ENCODE measurements at places on chromosomes 2 and 18.

GRCh38 chr2:176781570-176782217 lies 430.9 kb upstream of the HNRNPA3 start:
- DNase-seq: no peak

DNA sequence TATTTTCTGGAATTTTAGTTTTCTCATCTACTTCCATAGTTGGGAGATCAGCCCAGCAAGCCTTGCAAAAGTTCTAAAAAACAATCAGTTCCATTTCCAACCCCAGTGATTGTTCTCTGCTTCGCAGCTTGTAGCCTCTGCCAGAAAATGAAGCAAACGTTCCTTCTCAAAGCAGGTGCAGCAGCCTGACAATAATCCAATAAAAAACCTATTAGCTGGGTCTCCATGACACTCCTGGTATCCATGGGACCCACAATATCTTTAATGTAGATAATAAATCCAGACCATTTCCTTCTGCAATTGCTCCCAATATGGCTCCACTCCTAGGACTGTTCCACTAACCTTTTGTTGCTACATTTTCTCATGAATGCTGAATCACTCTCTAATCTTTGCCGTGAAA lies 140.8 kb upstream of the SETBP1 start:
- no peak for DNase-seq

DNA sequence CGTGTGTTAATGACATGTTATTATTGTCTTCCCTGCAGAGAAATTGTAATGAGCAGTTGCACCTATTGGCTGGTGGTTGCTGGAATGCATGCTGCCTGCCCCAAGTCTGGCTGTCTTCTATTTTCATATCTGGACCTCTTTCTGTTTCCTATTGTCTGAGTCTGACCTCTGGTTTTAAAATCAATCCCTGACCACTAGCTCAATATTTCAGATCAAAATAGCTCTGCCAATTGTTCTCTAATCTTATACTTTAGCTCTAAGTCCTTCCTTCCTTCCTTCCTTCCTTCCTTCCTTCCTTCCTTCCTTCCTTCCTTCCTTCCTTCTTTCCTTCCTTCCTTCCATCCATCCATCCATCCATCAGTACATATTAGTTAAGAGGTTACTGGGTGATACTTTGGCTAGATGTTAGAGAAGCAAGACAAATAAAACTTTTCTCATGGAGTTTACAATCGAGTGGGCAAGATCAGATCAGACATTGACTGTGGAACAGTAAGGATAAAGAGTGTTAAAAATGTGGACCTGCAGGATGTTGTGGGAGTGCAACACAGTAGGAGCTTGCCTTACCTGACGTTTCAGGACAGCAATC lies 417.1 kb downstream of the SOCS6 start:
- DNase-seq: no peak

DNA sequence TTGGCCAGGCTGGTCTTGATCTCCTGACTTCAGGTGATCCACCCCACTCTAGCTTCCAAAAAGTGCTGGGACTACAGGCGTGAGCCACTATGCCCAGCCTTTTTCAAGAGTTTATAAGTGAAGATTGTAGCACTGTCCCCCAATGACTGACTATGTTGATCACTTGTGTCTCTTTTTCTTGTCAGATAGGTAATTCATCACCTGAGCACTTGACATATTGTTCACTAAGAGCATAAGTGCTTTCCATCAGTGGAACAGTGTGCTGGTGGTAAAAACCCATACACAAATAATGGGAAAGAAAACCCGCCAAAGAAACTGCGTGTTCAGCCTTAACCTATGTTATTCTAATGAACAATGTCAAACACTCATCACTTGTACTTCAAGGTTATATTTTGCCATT lies 414.4 kb upstream of the CDH7 start:
- no peak for DNase-seq

DNA sequence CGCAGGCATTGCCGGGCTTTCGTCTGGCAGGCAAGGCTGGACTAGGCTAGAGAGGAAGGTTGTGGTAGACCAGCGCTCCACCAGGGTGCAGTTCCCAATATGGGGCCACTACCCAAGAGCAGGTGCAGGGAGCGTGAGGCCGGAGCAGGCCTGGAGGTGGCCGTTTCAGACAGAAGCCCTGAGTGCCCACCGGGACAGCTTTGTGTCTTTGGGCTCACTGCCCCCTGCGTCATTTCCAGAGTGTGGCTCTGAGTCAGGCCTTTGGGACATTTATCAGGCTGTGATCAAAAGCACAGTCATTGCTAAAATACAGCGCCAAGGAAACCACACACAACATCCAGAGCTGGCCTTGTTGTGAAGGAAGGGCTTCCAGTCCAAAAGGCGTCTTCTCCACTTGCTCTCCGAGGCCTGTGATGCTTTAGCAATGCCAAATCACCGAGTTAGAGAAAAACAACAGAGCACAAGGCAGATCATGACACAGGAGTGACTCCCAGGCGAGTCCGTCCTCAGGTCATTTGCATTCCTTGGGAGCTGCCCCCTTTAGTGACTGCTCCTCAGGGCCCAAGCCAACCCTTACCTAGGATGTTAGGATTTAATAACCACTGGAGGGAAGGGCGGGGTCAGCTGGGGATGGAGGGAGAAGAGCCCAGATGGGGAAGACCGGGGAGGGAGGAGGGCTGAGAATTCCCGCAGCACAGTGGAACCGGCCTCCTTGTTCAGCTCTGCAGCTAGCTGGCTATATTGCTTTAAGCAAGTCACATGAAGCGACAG lies 42.3 kb downstream of the RFX8 start:
- no peak for DNase-seq

DNA sequence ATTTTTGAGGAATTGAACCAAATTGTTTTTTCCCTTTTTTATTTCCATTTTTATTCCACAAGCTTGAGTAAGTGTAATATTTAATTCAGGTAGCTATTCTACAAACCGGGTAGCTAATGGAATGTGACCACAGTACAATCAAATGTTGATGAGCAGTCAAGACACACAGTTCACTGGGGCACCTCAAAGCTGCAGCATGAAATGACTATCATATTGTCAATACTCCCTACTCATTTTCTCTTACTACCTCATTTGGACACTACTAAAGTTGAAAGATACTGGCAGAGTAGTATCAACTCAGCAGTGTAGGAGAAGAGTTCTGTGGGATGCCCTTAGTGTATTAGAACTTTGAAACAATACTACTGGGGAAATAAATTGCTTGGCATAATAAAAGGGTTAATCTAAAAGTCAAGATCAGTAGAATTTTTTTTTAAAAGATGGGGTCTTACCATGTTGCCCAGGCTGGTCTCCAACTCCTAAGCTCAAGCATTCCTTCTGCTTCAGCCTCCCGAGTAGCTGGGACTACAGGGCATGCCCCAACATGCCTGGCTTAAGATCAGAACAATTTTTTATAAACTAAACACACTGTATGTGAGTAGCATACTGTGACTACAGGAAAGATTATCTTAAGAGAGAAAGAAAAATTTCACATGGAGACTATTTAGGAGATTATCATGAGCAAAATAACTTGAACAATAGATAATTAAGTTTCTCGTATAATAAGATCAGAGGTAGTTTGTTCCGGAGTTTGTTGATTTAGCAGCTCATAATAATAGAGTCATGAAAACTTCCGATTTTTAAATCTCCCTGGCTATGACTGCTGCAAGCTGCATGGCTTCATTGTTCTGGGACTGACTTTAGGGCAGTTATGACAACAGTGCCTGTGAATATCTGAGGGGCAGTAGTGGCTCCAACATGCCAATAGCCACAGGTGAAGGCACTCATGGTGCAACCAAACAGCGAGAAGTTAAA lies 43.7 kb downstream of the MYO3B start:
- DNase-seq: no peak

DNA sequence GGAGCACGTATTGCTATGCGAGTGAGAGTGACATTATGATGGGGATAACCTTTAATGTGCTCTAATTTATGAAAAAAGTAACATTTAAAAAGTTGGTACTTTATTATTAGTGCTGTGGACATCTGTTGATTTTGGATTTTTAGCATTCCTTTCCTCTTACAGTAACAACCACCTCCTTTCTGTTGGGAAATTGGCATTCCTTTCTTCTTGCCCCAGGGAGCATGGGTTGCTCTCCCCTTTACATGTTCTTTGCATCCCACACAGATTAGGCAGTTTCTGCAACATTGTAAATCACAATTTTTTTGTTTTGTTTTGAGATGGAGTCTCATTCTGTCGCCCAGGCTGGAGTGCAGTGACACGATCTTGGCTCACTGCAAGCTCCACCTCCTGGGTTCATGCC lies 300.2 kb downstream of the LPIN1 start:
- no peak for DNase-seq

DNA sequence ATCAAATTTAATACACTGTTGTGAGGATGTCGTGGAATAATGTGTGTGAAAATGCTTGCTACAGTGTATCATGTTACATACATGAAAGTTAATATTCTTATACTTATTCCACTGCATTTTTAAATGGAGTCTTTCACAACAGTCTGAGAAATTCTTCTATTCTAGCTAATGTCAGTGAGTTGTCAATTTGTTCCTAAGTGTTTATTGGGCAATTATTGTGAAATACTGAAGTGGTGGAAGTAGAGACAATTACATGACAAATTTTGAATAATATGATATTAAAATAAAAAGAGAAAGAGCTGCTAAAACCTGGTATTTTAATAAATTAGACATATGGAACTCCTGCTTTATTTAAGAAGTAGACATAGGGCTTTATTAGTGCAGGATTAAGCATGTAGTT lies 176.1 kb downstream of the PTPRM start:
- no peak for DNase-seq

GRCh38 chr2:172704072-172704936 lies 31.3 kb upstream of the RAPGEF4 start:
- DNase-seq: peak; percentile 10

DNA sequence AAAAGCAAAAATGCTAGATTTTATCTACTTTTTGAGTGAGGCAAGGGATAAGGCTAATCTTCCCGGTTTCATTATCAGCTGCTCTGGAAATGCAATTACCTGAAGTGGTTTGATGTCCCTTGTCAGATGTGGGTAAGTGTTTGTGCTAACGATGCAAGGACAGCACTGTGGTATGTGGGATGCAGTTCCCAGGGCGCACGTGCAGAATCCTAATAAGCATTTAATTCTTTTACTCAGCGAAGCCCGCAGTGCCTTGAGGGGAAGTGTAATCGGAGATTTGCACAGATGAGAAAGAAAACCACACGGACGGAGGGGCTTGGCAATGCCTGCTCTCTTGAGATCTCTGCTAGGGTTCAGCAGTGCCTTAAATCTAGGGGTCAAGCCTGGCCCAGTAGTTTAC lies 108.5 kb upstream of the LYPD6 start:
- no peak for DNase-seq

DNA sequence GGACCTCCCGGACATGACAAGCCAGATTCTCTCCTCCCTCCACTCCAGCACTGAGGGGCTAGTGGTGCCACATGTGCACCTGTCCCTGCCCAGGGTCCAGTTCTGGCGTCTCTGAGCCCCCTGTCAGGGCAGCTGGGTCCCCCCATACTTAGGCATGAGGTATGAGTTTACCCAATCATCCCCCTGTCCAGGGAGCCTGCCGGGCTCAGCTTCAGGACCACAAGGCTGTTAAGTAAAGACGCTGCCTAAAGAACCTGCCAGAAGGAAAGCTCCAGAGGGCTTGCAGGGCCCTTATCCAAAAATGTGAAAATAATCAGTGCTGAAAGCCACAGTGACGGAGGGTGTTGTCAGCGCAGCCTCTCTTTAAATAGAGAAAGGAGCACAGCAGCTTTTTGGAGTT lies 40.0 kb downstream of the SH3BP4 start:
- no peak for DNase-seq

GRCh38 chr2:54859416-54859815 lies 136.0 kb downstream of the EML6 start:
- no peak for DNase-seq

DNA sequence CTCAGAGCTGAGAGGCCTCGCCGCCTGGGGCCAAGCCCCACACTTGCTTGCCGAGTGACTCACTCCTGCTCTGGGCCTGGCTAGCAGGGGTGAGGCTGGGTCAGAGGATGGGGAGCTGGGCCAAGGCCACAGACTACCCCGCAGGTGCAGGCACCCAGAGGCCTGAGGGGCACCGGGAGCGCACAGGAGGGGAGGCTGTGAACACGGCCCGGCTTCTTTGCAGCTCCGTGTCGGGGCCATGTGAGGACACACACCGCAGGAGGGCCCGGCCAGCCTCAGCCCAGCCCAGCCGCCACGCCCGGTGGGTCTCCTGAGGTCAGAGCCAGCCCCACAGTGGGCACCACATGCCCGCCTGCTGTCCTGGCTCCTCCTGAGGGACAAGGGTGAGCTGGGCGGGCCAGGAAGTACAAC lies 8.4 kb downstream of the GPC1 start:
- DNase-seq: no peak

GRCh38 chr2:8819948-8820347 lies 17.5 kb downstream of the KIDINS220 start:
- no peak for DNase-seq

GRCh38 chr2:132788310-132788838 lies 118.4 kb upstream of the LYPD1 start:
- DNase-seq: no peak

- no peak for DNase-seq
Observed at GRCh38 chr18:3279201-3280185, 17.6 kb downstream of the MYL12B start.

DNA sequence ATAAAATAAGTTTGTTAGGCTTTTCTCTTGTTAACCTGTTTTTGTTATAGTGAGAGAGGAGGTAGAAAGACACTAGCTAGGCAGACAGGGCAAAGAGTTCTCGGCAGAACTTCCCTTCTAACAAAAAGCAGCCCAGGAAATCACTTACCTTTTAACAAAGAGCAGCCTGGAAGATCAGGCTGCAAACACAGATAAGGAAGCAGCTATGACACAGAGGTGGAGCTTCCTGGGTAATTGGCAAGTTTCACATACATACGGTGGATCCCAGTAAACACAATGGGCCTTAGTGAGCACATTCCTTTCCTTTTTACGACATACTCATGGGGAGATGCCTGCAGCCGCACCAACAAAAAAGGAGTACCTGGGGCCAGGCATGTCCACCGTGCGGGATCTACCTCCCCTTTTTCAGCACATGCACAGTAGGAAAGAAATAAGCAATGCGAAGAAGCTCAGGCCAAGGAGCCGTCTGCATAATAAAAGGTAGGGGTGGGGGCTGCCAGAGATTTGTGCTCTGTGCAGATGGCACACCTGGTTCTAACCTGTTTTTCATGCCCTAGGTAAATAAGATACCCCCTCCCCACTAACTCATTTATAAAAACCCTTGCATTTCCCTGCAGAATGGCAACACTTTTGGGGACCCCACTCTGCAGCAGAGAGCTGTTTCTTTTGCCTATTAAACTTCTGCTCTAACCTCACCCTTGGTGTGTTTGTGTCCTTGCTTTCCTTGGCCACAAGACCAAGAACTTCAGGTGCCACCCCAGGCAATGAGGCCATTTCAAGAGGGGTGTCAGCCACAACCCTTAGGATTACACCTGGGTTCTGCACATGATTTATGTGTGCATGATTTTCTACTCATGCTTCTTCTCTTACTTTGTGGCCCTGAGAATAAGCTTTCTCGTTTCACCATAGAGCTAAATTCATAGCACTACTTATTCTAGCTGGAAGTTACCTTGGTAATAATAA lies 26.5 kb downstream of the MDH1 start:
- no peak for DNase-seq

GRCh38 chr2:97963079-97963406 lies 32.7 kb downstream of the TMEM131 start:
- DNase-seq: no peak
